Colonic mucosa (tissue), 4 donors: ENCODE measurements at places on chromosomes 5 and 9. TPM values are rescaled to one million over a fixed set of nuclear protein-coding genes. Genes with fewer than 3 reads are reported as not detected.

The CHSY3 gene
- 0.99 TPM for total RNA-seq

The PCDHGA1 gene
- 0.37 TPM for total RNA-seq

The TXNDC8 gene
- not detected for total RNA-seq

The TAF11L10 gene
- not detected for total RNA-seq

The CD274 gene
- 2.0 TPM for total RNA-seq

The FBP2 gene
- not detected for total RNA-seq

The RMI1 gene
- 16.9 TPM for total RNA-seq

The GFM2 gene
- 31.4 TPM for total RNA-seq

The HMCN2 gene
- total RNA-seq: 30.6 TPM

The PKD2L2 gene
- not detected for total RNA-seq

The IRF1 gene
- total RNA-seq: 59.7 TPM

The TLX3 gene
- not detected for total RNA-seq

The CDH6 gene
- 2.0 TPM for total RNA-seq

The ZFP37 gene
- 0.64 TPM for total RNA-seq

The NSA2 gene
- total RNA-seq: 55.0 TPM

The EGFLAM gene
- total RNA-seq: 0.40 TPM

The CYLC2 gene
- not detected for total RNA-seq

The IL13 gene
- not detected for total RNA-seq

The CMYA5 gene
- total RNA-seq: 0.66 TPM

The MLLT3 gene
- 44.6 TPM for total RNA-seq

The C9orf43 gene
- total RNA-seq: 0.61 TPM

The PCDHA9 gene
- not detected for total RNA-seq

The SPINK6 gene
- not detected for total RNA-seq

The TSC1 gene
- 29.4 TPM for total RNA-seq

The SPATA6L gene
- total RNA-seq: 5.0 TPM

The TMEFF1 gene
- 0.27 TPM for total RNA-seq

The GKAP1 gene
- total RNA-seq: 3.7 TPM

The SURF6 gene
- total RNA-seq: 41.2 TPM

The OGN gene
- 13.9 TPM for total RNA-seq

The DMGDH gene
- 1.4 TPM for total RNA-seq

The PDGFRB gene
- 8.6 TPM for total RNA-seq

The ENHO gene
- total RNA-seq: 1.3 TPM

The CTSV gene
- 6.0 TPM for total RNA-seq

The FBXO10 gene
- total RNA-seq: 2.7 TPM

The FAM240B gene
- not detected for total RNA-seq

The KIF24 gene
- 2.2 TPM for total RNA-seq

The STXBP1 gene
- 8.2 TPM for total RNA-seq
